ENCODE measurements at places on chromosomes 12 and 14. TPM values are rescaled to one million over a fixed set of nuclear protein-coding genes. Genes with fewer than 3 reads are reported as not detected.

The COPZ1 gene
- total RNA-seq: 72.5 TPM

The BCL2L2 gene
- total RNA-seq: 56.5 TPM

The CCDC196 gene
- not detected for total RNA-seq

GRCh38 chr12:23564451-23565152 is 384.9 kb downstream of the SOX5 start:
- no peak for DNase-seq

DNA sequence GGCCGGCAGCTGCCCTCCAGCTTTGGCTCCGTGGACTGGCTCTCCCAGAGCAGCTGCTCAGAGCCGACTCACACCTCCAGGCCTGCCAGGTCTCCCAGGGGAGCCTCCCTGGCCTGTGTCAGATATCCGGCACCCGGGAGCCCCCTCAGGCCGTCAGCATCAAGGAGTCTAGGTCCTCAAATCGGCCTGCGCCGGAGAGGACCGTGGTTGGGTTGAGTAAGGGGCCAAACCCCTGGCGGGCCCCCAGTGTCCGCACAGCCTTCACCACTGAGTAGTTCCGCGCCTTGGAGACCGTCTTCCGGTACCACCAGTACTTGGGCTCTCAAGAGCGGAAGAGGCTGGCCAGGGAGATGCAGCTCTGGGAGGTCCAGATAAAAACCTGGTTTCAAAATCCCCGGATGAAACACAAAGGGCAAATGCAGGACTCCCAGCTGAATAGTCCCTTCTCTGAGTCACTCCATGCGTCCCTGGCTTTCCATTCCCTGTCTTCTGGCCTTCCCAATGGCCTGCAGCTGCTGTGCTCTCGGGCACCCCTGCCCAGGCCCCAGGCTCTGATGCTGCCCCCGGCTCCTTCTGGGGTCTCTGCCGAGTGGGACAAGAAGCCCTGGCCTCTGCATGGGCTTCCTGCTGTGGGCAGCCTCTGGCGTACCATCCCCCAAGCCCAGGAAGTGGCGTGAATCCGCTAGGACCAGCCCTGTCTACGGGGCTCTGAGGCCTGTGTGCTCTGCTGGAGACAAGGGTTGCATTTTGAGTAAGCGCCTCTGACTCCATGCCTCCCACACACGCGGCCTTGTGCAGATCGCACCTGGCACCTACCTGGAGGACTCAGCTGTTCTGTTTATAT is 245.1 kb upstream of the ATXN7L3B start:
- no peak for DNase-seq

DNA sequence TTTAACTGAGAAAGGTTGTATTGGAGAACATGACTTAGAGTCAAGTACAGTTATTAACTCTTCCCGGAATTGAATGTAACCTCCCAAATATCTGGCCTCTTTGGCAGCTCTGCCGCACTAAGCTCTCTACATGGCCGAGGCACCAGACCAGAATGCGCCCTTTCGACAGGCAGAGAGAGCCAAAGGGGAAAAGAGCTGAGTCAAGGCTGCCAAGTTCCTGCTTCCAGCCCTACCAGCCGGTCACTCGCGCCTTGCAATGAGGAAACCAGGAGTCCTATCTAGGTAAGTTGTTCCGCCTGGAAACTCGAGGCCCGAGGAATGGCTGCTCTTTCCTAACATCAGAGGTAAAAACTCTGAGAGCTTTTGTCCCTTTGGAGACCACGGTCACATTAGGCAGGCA is 172.2 kb downstream of the BRMS1L start:
- no peak for DNase-seq

DNA sequence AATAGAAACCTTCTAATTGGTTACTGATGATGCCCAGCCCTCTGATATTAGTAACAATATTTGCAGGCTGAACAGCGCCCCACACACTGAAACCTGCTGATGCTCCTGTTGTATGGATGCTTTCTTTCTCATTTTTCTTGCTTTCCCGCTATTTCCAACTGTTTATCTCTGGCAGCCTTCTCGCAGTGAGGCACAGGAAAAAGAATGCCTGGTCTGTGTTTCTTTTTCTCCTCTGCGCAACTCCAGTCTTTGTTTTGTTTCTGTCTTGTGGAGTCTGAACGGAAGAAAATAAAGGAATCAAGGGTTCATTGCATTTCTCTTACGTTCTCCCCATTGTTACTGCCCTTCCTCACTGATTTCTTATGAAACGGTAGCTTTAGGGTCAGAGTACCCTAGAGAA is 451.2 kb downstream of the EGLN3 start:
- no peak for DNase-seq

Measured in sciatic nerve (tissue), 2 donors.